PC-3 (cell line): ENCODE measurements at places on chromosomes 16 and 17. TPM values are rescaled to one million over a fixed set of nuclear protein-coding genes. Genes with fewer than 3 reads are reported as not detected.

DNA sequence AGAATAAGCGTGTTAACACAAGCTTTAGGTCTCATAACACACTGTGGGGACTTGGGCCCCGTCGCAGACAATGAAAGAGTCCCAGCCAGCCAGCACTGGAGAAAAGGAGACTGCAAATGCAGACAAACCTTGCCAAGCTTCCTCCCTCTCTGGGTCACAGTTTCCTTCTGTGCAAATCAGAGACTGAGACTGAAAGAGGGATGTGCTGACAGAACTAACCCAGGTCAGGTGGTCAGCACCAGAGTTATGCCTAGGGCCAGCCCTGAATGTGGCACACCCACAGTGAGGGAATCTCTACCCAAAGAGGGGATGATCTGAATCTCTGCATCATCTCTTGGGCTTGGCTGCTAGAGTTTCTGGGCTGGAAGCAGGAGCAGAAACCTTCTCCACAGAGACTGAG lies 282.3 kb upstream of the CCL2 start:
- DNase-seq = no peak

- DNase-seq = no peak
Observed at GRCh38 chr17:70945386-70945785, 776.1 kb downstream of the KCNJ2 start.

GRCh38 chr16:86854058-86854621 lies 275.8 kb downstream of the FOXL1 start:
- DNase-seq = no peak

The PRR15L gene
- 3.8 and 6.0 TPM in 2 replicates for total RNA-seq

The COPZ2 gene
- total RNA-seq = 0.63 and 1.3 TPM in 2 replicates

DNA sequence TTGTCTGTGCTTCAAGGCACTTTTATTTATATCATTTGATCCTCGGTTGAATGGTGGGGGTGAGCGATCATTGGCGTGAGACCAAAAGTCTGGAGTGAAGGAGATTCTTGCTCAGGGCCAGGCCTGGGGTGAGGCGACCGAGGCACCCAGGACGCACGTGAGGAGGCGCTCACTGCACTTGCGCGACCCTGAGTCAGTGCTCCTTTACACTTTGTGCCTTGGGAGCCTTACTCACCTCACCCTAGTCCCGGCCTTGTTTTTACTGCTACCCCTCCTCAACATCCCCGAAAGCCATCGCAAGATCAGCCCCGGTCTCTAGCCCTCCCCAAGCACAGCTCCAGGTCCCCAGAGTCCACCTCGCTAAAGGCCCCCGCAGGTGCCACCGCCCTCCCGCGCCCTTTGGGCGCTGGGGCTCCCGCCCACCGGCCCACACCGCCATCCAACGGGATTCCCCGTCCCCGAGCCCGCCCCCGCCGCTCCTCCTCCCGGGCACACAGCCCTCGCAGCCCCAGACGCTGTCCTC lies 496 bp downstream of the EZH1 start:
- DNase-seq = peak; percentile 44

The ABCC1 gene
- total RNA-seq = 16.1 and 29.0 TPM in 2 replicates

DNA sequence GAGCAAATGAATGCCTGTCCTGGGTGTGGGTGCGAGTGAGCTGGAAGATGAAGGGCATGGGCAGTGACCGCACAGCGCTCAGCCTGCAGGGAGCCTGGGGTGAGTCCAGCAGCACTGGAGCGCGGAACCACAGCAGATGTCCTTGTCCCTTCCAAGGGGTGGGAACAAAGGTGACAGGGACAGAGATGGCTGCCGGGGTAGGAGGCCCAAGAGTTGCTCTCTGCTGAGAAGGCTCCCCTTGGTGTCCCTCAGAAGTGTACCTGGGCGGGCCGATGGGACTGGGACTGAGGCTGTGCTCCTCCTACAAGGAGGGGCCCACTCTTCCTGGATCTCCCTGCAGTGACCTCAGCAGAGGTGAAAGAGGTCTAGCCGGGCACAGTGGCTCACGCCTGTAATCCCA lies 7.6 kb upstream of the PGAP6 start:
- no peak for DNase-seq

- DNase-seq = no peak
Observed at GRCh38 chr17:66146394-66146793, 45.5 kb downstream of the CEP112 start.

GRCh38 chr17:17114592-17115225 lies 72.5 kb downstream of the MPRIP start:
- no peak for DNase-seq

- no peak for DNase-seq
Observed at GRCh38 chr16:26765087-26765486, 301.6 kb upstream of the C16orf82 start.

The PRAC1 gene
- 33.5 and 44.4 TPM in 2 replicates for total RNA-seq

DNA sequence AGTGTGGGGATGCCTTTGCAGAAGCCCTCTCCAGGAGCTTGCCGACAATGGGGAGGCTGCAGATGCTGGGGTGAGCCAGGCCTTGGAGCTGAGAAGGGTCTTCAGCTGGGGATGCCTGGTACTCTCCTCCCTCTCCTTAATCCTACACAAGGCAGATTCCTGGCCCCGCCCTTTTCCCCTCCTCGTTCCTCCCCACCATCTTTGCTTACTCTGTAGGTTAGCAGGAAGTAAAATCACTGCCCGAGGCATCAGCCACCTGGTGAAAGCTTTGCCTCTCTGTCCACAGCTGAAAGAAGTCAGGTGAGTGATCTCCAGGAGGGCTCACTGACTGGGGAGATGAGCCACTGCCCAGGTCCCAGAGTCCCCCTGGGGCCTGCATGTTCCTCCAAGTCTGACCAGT lies 38.7 kb downstream of the NLRC5 start:
- DNase-seq = peak; percentile 2

The USP22 gene
- 188 and 215 TPM in 2 replicates for total RNA-seq

The ICAM2 gene
- not detected in 2 replicates for total RNA-seq

- DNase-seq = peak; percentile 85
Observed at GRCh38 chr16:383326-384051, 1.7 kb upstream of the PGAP6 start.

The TPSD1 gene
- not detected in 2 replicates for total RNA-seq

The HP gene
- not detected in 2 replicates for total RNA-seq

The TEKT5 gene
- total RNA-seq = not detected in 2 replicates

- no peak for DNase-seq
Observed at GRCh38 chr17:39867084-39867879, 720 bp upstream of the ZPBP2 start.

The TRIM47 gene
- total RNA-seq = 73.7 and 109 TPM in 2 replicates

GRCh38 chr16:70267516-70267915 lies 15.8 kb upstream of the EXOSC6 start:
- DNase-seq = peak; percentile 52

- no peak for DNase-seq
Observed at GRCh38 chr16:3735541-3735940, 18.2 kb upstream of the TRAP1 start.

- DNase-seq = peak; percentile 50
Observed at GRCh38 chr17:41655611-41656111, 31.3 kb upstream of the KRT17 start.

DNA sequence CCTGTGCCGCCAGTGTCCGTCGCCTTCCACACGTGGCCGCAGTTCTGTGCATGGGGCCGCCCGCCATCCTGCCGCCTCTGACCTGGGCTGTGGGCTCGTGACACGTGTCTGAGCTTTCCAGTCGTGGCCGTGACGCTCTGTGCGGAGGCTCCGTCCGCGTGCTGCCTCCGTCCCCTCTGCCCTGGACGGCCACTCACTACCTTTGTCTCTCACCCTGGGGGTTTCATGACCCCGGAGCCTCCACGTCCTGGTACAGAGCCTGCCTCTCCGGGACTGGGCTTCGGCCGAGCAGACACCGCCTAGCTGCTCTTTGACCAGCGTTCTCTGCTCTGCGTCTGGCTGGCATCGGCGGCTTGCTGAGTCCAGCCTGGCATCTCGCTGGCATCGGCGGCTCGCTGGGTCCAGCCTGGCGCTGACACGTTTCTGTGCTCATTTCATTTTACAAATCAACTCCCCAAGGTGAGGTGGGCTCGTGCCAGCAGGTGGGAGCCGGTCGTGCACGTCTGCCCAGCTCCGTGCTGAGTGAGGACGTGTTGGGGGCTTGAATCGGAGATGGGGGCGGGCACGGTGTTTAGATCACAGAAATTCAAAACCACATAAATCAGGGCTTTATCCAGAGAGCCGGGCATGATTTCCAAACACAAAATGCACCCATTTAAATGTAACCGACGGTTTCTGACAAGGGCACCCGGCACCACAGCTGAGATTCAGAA lies 44.3 kb upstream of the GNG13 start:
- DNase-seq = no peak

GRCh38 chr17:74729866-74730265 lies 7.2 kb upstream of the RAB37 start:
- DNase-seq = no peak

DNA sequence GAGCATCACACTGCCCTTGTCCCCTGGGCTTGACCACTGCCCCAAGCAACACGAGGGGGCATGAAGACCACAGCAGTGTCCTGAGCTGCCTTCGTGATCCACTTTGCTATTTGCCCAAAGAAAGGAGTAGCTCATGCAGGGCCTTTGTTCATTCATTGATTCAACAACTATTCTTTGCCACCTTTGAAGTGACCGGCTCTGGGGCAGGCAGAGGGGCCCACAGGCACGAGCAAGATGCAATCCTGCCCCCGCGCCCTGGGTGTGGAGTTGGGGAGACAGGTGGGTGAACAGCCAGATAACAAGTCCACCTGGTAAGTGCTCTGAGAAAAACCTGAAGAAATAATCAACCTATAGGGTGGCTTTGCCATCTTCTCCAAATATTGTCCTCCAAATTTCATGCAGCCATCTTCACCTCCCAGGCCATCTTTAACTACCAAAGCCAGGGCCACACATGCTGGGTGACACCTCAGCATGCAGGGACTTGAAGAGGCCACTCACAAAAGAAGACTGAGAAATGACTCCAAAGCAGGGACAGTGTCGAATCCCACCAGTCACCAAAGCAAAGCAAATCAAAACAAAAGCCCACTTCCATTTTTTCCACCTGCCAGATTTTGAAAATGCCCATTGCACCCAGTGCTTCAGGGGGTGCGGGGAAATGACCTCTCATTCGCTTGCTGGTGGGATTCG lies 18.2 kb upstream of the RBFOX3 start:
- no peak for DNase-seq

DNA sequence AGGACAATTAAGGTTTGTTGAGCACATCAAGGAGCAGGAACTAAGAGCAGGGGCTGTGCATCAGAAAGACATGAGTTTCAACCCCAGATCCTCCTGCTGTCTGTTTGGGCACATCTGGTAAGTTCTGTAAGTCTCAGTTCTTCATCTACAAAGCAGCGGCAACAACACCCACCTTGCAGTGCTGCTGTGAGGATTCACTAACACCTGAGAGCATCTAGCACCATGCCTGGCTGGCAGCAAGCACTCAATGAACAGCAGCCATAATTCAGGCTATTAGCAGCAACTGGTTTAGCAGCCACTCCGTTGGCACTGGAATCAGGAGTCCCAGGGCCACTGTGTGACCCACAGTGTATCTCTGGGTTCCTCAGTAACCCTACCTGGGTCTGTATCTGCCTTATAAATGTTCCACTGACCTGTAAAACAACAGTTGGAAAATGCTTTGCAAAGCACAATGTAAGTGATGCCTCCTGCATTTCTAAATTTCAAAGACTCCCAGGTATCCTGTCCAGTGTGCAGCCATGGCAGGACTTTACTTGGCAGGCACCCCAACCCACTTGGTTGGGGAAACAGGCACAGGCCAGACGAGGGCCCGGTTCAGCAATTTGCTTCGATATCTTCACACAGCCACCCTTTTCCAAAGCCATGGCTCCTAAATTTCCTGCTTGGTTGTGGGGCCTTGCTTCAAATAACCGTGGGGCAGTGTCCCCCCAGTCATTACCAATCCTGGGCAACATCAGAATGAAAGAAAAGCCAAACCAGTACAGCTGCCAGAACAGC lies 4.2 kb downstream of the ST3GAL2 start:
- DNase-seq = no peak

The PGP gene
- 46.0 and 58.1 TPM in 2 replicates for total RNA-seq

The CCL16 gene
- total RNA-seq = not detected in 2 replicates

The PRKCB gene
- not detected in 2 replicates for total RNA-seq

The TRIM72 gene
- total RNA-seq = not detected in 2 replicates
